ENCODE measurements at places on chromosomes 11 and 22.

GRCh38 chr11:112656772-112657428 lies 304.3 kb upstream of the NCAM1 start:
- DNase-seq, result no peak

DNA sequence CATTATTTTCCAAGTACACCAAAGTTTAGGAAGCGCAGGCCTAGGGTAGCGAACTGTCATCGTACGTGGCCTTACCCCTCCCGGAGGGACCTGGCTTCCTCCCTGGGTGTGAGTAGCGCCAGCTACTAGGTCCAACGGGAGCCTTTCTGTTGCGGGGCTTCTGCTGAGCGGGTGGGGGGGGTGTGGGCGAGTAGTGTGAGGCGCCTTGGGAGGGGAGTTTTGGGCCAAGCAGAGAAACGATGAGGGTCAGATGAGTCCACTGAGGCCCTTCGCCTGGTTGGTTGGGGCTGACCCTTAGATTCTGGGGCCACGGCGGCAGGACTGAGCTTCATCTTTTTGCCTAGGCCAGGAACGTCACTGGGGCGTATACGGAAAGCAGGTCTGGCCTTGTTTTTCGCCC lies 868 bp downstream of the TEF start:
- no peak for DNase-seq

DNA sequence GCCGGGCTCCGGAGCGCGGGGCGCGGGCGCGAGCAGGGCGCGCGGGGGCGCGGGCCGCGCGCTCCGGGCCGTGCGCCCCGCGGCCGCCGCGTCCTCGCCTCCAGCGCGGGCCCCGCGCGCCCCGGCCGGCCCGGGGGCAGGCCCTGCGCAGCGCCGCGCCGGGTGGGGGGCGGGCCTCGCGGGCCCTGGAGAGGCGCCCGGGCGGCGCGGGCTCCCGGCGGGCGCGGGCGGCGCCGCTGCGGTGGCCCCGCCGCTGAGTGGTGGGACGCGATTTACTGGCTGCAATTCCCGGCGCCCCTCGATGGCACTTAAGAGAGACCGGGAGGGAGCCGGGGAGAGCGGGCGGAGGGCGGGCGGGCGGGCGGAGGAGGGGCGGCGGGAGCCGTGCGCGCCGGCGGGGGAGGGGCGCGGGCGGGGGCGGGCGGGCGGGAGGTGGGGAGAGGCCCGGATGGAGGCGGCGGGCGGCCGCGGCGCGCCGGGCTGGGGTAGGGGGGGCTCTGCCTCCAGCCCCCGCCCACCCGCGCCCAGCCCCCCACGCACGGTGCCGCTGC lies 73.2 kb upstream of the TCF20 start:
- DNase-seq, result peak; percentile 39

- DNase-seq, result no peak
These were observed 40.8 kb upstream of the IGSF9B start for GRCh38 chr11:133997554-133997953.

DNA sequence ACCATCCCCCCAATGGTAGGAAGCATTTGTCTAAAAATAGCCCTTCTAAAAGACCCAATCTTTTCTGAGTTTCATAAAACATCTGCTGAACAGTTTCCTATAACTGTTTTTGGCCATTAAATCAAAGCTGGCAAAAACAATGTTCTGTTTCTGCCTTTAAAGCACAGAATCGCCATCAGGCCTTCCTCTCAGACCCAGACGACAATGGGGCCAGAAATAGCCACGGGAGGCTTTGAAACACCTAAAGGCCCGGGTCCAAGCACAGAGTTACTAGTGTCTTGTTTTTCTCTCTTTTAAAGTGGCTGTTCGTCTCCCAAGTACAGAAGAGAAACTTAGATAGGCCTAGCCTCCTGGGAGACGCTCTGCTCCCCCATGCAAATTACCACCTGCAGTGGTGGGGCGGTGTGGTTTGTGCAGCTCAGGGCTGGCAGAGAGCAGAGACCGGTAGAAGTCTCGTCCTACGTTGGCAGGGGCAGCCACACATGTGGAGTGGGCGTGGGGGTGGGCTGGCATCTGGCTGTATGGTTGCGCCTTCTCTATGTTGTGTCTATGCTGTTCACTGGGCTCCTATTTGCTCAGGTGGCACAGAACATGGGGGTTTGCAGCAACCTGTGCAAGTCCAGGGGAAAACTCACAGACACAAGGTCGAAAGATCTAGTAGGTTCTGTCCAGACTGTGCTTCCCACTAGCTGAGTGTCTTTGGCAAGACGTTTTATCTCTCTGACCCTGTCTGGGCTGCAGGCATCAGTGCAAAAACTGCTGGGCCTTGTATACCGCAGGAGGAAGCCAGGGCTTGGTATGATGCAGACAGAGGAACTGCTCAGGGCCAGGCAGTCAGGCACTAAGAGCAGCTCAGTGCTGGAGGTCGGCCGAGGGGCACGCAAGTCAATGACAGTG lies 23.6 kb upstream of the ETS1 start:
- DNase-seq, result no peak

GRCh38 chr22:42964994-42965699 lies 49.8 kb downstream of the PACSIN2 start:
- DNase-seq, result no peak

DNA sequence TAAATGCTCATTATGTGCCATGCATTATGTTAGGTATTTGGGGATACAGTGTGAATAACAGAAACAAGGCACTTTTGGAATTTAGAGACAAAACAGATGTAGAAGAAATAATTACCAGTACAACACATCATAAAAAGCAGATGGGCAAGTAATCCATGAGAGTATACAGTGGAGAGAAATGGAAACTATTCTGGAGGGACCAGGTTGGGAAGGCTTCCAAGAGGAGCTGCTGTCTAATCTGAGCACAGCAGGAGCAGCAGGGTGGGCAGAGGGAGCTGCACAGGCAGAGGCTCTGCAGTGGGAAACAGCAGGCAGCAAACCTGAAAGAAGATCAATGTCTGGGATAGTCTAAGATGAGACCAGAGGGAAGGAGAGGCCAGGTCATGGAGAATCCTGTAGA lies 268.7 kb upstream of the CCDC90B start:
- peak; percentile 93 for DNase-seq

GRCh38 chr11:35083431-35084238 lies 55.3 kb upstream of the CD44 start:
- DNase-seq, result peak; percentile 70

GRCh38 chr11:123143476-123143875 lies 51.6 kb downstream of the CLMP start:
- no peak for DNase-seq

- DNase-seq, result no peak
These were observed 626.4 kb downstream of the BRD1 start for GRCh38 chr22:49201046-49201970.

DNA sequence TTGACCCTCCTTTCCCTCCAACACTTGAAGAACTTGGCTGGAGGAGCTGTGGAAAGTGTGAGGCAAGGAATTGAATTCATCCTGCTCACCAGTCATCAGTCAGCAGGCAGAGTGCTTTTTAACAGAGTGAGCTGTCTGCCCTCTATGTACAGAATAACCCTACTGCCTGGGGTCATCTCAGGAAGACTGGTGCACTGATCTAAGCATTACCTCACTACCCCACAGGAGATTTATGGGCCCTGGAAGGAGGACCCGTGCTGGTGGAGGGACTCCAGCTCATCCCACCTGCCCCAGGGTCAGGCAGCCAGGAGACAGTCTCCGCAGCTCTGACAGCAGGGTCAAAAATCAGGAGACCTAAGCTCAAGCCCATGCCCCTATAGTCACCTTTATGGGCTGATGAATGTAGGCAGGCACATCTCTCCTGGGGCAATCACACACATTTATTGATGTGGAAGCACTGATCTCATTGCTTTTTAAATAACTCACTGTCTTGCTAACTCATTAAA lies 270.8 kb upstream of the SESN3 start:
- DNase-seq, result no peak

- DNase-seq, result no peak
These were observed at the start of gene WNT7B for GRCh38 chr22:45977003-45977411. Gene WNT7B (minus strand): TSS chr22:45977162. CDS start chr22:45976754, 408 bp downstream.

GRCh38 chr11:94450048-94450447 lies 43.6 kb downstream of the MRE11 start:
- DNase-seq, result no peak

GRCh38 chr11:133515107-133515506 lies 17.2 kb downstream of the OPCML start:
- no peak for DNase-seq

DNA sequence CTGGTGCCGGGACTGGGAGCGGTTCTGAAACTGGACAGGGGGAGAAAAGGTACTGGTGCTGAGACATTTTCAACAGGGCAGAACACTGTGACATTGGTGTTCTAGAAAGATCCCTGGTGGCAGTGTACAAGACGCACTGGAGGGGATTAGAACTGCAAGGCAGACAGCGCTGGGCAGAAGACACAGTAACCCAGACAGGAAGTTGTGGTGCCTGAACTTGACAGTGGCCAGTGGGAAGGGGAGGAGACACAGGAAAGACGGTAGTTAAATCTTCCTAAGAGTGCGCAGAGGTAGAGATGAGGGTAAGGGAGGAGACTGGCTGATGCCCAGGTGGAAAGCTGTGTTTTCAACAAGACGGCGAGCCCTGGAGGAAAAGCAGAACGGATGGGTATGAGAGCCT lies 24.5 kb downstream of the FAM227A start:
- DNase-seq, result no peak

GRCh38 chr11:32713496-32713895 lies 81.0 kb downstream of the CCDC73 start:
- no peak for DNase-seq

DNA sequence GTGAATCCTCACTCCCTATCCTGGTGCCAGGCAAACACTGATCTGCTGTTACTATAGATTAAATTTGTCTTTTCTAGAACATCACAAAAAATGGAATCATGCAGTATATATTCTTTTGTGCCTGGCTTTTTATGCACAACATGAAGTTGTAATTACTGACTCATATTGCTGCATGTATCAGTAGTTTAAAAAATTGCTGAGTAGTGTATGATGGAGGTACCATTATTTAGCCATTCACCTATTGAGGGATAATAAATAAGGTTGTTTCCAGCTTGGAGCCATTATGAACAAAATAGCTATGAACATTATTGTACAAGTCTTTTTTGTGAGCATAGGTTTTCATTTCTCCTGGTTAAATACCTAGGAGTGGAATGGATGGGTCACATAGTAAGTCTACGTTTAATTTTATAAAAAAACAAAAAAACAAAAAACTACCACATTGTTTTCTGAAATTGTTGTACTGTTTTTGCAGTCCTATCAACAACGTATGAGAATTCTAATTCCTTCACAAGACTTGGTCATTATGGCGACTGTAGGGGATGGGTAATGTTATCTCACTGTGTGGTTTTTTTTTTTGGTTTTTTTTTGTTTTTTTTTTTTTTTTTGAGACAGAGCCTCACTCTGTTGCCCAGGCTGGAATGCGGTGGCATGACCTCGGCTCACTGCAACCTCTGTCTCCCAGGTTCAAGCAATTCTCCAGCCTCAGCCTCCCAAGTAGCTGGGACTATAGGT lies 111.6 kb downstream of the USP35 start:
- no peak for DNase-seq

DNA sequence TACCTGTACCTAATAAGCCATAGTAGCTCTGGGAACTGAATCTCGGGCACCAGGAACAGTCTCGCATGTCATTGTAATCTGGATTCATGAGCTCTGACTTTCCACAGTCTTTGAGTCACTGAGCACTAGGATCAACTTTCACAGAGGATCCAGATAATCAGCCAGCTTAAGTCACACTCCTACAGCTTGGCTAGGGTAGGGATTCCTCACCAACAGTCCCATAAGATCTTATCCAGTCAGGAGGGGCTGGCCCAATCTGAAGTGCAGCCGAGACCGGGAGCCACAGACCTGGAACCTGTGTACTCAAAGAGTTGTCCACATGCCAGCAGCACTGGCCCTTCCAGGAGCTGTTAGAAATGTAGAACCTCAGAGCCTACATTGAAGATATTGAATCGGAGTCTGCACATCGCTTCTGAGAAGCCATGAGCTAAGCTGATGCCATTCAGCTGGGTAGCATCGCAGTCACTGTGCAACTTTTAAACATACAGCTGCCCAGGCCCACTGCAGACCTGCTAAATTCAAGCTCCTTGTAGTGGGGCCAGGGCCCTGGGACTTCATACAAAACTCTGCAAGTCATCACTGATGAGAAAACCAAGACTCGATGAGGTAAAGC lies 538.8 kb upstream of the B3GAT1 start:
- DNase-seq, result no peak

DNA sequence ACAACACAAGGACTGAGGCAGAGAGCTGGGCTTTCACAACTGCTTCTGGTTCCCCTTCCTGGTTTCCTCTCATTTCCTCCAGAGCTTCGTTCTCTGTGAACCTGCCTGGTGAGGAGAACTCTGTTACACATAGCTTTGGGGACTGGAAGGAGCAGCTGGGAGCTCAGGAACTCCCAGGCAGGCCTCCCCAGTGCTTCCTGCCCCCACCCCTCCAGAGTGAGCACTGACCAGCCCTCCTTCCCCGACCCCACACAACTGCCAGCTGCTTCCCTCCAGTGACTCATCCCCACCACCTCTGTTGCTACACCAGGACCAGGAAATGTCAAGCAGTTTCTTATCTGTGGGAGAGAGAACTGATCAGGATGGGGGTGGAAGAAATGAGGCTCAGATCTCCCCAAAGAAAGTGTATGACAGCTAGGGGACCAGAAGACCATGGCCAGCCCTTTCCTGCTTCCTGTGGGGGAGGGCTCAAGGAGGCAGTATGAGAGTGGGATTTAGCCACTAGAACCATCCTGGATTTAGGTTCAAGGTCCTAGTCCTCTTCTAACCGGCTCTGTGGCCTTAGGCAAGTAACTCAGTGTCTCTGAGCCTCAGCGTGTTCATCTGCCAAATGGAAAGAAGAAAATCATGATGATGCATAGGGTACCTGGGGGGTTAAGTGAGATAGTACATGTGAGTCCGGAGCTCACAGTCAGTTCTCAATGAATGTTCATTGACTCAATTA lies 4.5 kb upstream of the TP53I11 start:
- no peak for DNase-seq

GRCh38 chr22:47163856-47164513 lies 401.5 kb downstream of the TBC1D22A start:
- no peak for DNase-seq

- DNase-seq, result peak; percentile 68
These were observed 1286.5 kb upstream of the TENM4 start for GRCh38 chr11:80727315-80727714.

DNA sequence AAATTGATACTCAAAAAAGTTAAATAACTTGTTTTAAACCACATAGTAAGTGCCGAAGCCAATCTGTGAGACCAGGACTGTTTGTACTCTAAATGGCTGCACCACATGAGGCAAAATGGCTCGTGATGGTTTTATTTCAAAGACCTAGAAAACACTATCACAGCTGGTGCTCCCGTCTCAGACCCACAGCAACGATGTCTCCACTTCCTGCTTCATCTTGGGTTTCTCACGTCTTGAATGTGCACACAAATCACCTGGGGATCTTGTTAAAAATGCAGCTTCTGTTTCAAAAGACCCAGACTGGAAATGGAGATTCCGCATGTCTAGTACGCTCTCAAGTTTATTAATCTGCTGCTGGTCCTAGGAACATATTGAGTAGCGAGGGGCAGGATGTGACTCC lies 1.2 kb downstream of the CD3E start:
- DNase-seq, result no peak

GRCh38 chr11:19723572-19724342 lies 11.1 kb downstream of the NAV2 start:
- peak; percentile 79 for DNase-seq

GRCh38 chr22:42929838-42930155 lies 72.7 kb upstream of the ARFGAP3 start:
- no peak for DNase-seq

GRCh38 chr22:50308986-50309600 lies 1.6 kb upstream of the PLXNB2 start:
- DNase-seq, result no peak

GRCh38 chr11:66619080-66619554 lies 2.7 kb downstream of the RBM14 start:
- no peak for DNase-seq

Data from NCI-H446 (cell line).